ENCODE measurements at places on chromosomes 13 and 19.
A peak's percentile ranks its signal among the peaks of the same experiment; 100 is the strongest.

DNA sequence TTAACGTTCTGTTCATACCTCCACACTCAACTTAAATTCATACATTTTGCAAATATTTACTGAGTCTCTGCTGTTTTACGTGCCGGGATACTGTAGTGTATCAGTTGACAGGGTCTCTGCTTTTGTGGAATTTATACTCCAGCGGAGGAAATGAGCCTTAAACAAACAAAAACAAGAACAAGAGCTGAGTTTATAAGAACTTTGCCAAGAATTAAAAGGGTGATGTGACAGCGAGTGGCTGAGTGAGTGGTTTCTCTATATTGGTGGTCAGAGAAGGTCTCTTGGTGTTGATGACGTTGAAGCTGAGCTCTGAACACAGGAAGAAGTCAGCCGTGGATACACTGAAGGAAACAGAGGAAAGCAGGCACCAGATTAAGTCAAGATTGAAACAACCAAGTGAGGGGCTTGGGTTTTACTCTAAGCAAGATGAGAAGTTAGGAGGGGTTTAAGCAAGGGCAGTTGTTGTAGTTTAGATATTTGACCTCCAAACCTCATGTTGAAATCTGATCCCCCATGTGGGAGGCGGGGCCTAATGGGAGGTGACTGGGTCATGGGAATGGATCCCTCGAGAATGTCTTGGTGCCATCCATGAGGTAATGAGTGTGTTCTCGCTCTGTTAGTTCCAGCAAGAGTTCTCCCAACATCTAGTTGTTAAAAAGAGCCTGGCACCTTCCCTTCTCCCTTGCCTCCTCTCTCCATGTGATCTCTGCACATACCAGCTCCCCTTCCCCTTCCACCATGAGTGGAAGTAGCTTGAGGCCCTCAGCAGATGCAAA, 248.3 kb downstream of the DCLK1 start:
- DNase-seq, result no peak

- no peak for DNase-seq
Measured at GRCh38 chr13:40385858-40386180, 280.6 kb downstream of the FOXO1 start.

- no peak for DNase-seq
Measured at GRCh38 chr13:79285159-79285558, 120.9 kb downstream of the RBM26 start.

DNA sequence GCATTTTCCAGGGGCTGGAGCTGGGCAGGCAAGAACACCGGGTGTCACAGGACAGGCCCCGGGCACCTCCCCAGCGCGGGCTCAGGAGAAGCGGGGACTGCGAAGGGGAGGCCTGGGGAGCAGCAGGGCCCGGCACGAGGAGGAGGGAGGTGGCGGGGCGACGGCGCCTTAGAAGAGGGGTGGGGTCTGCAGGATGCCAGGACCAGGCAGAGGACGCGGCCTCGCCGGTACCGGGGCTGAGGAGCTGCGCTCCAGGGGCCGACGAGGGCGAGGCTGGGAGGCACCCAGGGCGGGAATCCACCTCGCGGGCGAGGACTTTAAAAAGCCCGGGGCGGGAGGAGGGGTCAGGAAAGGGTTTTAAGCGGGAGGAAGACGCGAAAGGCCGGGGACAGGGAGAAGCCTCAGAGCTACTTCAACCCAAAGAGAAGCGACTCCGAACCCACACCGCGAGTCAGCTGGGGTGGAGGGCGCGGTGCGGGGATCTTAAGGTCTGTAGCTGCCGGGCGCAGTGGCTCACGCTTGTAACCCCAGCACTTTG, 665 bp downstream of the ZNF347 start:
- DNase-seq, result no peak

GRCh38 chr19:40090241-40091204, at the start of gene ZNF780A:
Gene ZNF780A (minus strand): TSS chr19:40090943. CDS start chr19:40084753, 6,190 bp downstream.
- DNase-seq, result peak; percentile 90

- DNase-seq, result no peak
Measured at GRCh38 chr13:32248801-32249200, 66.4 kb downstream of the ZAR1L start.

DNA sequence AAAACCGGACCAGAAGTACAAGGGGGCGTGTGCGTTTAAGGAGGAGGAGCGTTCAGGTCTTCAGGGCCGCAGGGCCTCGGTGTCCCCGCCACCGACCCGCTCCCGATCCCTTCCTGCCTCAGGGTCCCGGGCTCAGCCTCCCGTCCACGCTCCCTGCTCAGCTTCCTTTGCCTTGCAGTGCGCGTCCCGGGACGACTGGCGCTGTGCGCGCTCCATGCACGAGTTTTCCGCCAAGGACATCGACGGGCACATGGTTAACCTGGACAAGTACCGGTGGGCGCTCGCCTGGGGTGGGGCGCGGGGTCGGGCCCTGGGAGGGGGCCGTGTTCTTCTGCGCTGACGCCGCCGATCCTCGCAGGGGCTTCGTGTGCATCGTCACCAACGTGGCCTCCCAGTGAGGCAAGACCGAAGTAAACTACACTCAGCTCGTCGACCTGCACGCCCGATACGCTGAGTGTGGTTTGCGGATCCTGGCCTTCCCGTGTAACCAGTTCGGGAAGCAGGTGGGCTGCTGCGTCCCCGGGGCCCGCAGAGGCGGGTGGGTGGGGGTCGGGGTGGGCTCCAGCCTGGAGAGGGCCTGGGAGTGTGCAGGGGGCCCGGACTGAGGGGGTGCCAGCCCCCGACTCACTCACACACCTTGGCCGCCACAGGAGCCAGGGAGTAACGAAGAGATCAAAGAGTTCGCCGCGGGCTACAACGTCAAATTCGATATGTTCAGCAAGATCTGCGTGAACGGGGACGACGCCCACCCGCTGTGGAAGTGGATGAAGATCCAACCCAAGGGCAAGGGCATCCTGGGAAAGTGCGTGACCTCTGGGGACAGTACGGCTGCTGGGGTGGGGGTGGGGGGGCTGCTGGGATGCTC, 1.4 kb downstream of the GPX4 start:
- peak; percentile 63 for DNase-seq

- peak; percentile 41 for DNase-seq
Measured at GRCh38 chr13:76991432-76991795, 467 bp upstream of the CLN5 start.

DNA sequence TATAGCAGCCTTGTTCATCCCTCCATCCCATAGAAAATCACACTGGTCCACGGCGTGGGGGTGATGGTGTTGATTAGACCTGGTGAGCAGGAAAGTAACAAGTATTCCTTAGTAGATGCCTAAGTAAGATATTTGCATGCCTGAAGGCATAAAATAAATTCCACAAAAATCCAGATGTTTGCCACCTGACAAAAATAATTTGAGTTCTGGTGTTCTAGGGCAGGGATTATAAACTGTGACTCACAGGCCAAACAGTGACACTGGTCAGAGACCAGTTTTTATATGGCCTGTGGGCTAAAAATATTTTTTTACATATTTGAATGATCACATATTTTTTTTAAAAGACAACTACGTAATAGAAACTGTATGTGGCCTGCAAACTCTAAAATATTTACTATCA, 310.7 kb downstream of the RFC3 start:
- DNase-seq, result no peak

DNA sequence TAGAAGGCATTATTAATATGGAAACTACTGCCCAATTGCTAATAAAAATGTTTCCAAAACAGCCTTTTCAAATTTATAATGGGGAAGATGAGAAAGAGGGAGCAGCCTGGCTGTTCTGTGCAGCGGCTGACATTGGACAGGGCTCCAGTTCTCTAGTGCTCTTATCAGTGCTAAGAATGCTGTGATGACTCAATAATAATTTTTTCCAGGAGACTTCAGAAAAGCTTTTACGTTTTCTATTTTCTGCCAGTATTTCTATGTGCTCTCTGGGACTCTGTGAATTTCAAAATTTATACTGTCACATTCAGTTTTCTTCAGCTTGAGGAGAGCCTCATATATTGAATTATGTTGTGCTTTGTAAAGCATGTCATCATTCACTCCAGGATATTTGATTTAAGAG, 209.6 kb downstream of the VWA8 start:
- DNase-seq, result no peak

- DNase-seq, result no peak
Measured at GRCh38 chr13:82224806-82225205, 1657.5 kb downstream of the SLITRK1 start.

DNA sequence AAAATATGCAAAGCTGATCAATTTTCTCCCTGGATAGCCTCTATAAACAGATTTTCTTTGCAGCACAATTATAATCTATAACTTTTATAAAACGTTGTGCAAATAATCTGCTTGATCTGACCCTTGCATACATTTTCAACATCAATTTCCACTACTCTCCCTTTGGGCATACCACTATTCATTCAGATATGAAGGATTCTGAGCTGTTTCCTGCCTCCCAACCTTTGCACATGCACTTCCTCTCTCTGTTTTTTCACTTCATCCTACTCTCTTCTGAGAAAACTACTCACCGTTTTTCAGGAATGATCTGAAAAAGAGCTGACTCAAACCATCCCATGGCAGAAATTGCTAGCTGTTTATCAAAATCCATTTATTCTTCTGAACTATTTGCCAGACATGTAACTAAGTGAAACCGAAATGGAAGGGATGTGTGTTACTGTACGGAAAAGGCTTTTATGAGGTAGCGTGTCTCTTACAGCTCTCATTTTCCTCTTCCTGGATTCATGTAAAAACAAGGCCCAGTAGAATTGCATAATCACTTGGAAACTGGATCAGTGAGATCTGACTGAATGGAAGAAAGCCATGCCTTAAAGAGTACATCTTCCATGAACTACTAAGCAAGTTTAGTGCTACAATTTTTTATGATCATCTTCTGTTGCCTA, 1447.3 kb upstream of the MIR17HG start:
- no peak for DNase-seq

GRCh38 chr19:17688853-17689595, 870 bp upstream of the UNC13A start:
- no peak for DNase-seq

DNA sequence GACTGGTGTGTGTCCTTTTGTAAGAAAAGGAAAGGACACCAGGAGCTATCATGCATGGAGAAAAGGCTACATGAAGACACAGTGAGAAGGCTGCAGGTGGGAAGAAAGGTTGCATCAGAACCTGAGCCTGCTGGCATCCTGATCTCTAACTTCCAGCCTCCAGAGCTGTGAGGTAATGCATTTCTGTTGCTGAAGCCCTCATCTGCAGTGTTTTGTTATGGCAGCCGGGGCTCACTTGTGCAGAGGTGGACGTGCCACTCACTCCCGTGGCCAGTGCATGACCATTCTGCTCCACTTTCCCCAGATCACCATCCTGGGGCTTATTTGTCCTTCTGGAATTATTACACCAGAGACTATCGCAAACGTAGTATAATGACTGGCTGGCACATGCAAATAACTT, 155.3 kb downstream of the IRS2 start:
- no peak for DNase-seq

DNA sequence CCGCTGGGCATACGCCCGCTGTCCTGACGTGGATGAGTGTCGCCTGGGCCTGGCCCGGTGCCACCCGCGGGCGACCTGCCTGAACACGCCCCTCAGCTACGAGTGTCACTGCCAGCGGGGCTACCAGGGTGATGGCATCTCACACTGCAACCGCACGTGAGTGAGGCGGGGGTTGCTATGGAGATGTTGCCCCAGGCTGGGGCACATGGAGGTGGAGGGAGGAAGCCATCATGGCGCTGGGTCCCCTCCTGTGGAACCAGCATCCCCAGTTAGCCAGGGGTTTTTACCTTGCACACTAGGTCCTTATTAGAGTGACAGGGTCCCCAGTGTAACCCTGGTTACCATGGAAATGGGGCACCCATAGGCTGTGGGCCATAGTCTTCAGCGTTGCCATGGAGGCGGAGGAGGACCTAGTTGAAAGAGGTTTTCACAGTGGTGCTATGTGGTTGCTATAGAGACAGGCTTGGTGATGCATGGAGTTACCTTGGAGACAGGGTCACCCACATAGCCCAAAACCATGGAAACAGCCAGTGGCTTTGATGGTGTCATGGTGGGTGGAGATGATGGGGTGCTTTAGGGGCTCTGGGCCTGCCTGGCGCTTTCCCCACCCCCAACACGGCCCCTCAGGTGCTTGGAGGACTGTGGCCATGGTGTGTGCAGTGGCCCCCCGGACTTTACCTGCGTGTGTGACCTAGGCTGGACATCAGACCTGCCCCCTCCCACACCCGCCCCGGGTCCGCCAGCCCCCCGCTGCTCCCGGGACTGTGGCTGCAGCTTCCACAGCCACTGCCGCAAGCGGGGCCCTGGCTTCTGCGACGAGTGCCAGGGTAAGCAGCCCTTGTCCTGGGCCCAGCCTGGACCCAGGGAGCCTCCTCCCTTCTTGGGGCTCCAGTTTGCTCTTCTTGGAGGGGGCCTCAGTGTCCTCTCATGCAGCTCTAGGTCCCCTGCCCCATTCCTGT, 27.1 kb downstream of the MEGF8 start:
- DNase-seq, result peak; percentile 41

GRCh38 chr13:79237981-79238380, 168.1 kb downstream of the RBM26 start:
- no peak for DNase-seq

DNA sequence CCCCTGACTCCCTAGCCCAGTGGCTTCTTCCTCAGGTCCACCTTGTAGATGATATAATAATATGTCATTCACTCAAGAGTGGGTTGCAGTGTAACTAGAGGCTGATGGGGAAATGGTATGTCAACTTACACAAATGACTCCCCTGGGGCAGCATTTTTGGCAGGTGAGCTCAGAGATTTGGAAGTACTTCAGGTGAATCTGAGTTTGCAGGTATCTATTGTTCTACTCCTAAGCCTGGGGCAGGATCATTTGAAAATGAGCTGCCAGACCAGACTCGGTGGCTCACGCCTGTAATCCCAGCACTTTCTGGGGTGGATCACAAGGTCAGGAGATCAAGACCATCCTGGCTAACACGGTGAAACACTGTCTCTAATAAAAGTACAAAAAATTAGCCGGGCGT, 11.6 kb upstream of the CNMD start:
- no peak for DNase-seq

Data from RKO (cell line).